Umbilical cord (tissue), 2 donors: ENCODE measurements at places on chromosomes 1 and 21. TPM values are rescaled to one million over a fixed set of nuclear protein-coding genes. Genes with fewer than 3 reads are reported as not detected.

The PRKAA2 gene
- total RNA-seq: 4.8 TPM

The AIM2 gene
- 4.3 TPM for total RNA-seq

GRCh38 chr1:27598902-27599528 lies 4.9 kb downstream of the AHDC1 start:
- peak; percentile 96 for DNase-seq

- DNase-seq: peak; percentile 57
Observed at GRCh38 chr1:112396653-112397471, 848 bp downstream of the CTTNBP2NL start.

GRCh38 chr1:210292231-210292871 lies 36.4 kb upstream of the HHAT start:
- peak; percentile 58 for DNase-seq

The RORC gene
- 7.0 TPM for total RNA-seq

- DNase-seq: no peak
Observed at GRCh38 chr21:31479222-31479621, 135.2 kb upstream of the TIAM1 start.

- DNase-seq: no peak
Observed at GRCh38 chr1:4076346-4076745, 176.3 kb upstream of the C1orf174 start.

DNA sequence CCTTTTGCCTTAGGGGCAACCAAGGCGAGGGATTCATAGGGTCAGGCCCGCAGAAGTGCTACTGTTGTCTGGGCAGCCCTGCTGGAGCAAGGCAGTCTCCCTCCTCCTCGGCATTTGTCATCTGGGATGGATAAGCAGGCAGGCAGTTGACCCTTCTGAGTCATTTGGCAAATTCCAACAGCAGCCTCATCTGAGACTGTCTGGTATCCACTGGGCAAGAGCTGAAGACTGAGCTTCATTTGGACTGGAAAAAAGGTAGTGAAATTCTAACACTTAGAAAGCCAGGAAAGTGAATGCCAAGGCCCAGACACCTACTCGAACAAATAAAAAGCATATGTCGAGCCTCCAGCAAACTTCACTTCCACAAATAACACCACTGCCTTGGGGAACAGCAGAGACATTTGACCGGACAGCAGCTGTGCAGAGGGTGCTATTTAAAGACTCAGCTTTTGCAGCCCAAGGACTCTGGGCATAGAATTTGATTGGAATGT lies 4.0 kb upstream of the ZBTB40 start:
- peak; percentile 68 for DNase-seq

- no peak for DNase-seq
Observed at GRCh38 chr21:45451091-45451740, 46.3 kb downstream of the COL18A1 start.

The VPS26C gene
- 83.5 TPM for total RNA-seq

GRCh38 chr1:59544615-59545293 lies 247.9 kb downstream of the FGGY start:
- no peak for DNase-seq

DNA sequence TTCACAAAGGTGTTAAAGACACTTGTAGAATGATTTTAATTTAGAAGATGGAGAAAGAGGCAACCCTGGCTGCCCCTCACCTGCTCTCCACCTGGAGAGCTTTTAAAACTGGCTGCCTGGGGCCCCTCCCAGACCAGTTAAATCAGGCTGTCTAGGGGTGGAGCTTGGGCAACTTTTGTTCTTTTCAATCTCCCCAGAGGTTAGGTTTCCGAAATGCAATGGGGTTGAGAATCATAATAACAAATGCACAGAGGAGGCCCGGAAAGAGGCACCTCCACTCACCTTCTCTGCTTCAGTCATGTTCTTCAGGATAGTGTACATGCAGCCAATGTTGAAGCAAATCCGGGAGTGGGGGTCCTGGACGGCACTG lies 400 bp downstream of the NCF2 start:
- no peak for DNase-seq

DNA sequence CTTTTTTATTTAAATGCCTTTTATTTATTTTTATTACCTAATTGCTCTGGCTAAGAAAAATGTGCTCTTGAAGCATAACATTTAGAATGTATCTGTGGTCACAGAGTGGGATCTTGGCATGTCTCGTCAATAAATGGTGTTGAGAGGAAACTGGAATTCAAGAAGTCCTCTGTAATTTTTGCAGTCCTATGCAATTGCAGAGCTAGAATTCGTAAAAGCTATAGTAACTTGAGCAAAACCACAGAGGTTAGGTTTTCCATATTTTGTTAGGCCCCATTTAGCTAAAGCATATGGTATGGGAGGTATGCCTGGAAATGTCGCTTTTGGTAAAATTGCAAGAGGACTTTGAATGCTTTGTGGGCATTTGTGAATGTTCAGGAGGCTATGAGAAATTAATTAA lies 466.7 kb upstream of the NFIA start:
- DNase-seq: no peak

The HOOK1 gene
- total RNA-seq: 6.3 TPM

The XCL1 gene
- total RNA-seq: 6.5 TPM
